Stimulated activated CD8-positive, alpha-beta memory T cell treated with anti-CD3 and anti-CD28 coated beads, Interleukin-4, amount 100 ng/mL, for 1 hour (primary cell): ENCODE measurements at places on chromosomes 3 and 15.

GRCh38 chr3:144403040-144403457 lies 431.4 kb downstream of the DIPK2A start:
- no peak for DNase-seq

- DNase-seq: no peak
Observed at GRCh38 chr3:14129296-14129695, 4.4 kb downstream of the TMEM43 start.

GRCh38 chr15:29126821-29127461 lies 142.7 kb downstream of the NSMCE3 start:
- no peak for DNase-seq

DNA sequence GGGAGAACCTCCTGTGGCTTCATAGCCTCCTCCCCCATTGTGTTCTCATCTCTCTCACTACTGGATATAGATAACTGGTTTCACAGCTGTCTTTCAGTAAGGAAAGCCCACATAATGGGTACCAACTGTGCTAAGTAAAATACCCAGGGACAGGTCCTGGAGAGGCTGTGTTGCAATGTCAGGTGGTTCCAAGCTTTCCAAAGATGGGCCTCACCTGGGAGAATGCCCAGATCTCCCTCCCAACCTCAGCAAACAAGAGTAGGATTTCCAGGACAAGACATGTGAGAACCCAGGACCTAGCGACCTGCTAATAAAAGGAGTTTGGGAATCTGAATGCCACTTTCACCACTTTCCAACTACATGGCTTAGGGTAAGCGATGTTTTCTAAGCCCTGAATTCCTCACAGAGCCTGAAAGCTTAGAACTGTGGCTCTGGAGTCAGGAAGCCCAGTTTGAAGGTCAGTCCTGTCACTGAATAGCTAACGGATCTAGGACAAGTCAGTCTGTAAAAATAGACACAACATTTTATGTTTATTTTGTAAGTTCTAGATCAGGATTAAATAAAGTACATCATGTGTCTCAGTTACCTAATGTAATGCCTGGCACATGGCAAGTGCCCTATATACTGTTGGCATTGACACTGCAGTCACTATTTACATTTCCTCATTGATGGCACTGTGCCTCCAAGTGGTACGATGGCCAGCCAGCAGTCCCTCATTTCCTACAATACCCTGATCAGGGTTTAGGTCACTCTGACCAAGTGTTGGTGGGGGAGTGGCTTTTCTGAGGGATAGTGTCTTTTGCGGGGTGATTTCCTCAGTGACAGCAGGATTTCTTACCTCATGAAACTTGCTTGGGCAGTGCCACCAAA lies 11.9 kb downstream of the CERS3 start:
- no peak for DNase-seq

DNA sequence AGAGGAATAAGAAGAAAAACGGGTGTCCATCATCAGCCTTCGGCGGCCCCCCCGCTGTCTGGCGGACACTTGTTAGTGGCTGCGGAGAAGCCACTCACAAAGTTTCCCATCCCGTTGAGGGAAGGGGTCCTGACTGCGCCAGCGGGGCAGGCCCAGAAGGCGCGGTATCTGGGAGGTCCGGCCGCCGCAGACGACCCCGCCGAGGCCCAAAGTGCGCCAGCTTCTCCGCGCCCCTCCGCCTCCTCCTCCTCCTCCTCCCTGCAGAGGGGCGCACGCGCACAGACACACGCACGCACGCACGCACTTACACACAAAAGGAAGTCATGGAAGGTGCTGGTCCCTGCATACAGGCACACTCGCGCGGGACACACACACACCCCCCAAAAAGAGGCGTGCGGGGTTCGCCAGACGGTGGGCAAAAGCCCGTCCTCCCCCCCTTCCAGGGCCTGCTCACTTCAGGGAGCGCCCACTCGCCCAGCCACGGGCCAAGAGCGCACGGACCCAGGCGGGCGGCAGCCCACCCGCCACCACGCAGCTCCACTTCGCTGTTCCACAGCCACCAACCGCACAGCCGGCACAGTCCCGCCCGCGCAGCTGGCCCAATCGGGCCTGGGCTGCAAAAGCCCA lies 18.0 kb downstream of the ZNF148 start:
- no peak for DNase-seq

- no peak for DNase-seq
Observed at GRCh38 chr15:40327457-40327856, 4.0 kb downstream of the INAFM2 start.

DNA sequence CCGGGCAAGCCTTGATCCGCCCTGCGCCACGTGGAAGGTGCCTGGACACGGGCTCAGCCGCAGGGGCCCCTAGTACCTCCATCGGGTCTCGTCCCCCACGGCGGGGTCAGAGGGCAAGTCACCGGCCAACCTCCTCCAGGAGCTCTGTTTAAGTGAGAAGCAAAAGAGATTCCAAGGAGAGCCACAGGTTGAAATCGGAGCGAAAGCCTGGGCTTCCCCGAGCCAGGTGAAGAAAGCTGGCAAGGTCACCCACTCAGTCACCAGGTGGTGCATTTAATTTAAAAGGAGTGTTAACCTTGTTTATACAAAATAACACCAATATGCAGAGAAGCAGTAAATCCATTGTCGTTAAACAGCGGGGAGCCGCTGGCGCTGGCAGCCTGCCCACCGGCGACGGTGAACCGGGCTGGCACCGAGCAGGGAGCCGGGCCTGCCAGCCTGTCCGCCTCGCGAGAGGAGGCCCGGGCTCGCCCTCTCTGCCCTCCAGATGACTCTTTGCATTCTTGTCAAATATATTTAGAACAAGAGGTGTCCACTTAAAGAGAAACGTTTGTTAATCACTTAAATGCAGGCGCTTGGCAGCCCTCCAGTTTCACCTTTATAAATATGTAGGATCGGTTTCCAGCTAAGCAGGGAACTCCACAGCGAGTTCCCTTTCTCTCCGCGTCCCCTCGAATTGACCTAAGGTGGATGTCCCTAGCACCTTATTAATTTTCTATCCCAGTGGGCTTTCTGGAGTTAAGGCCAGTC lies 277.3 kb upstream of the NR2F2 start:
- DNase-seq: no peak

GRCh38 chr15:49918121-49918520 lies 200.9 kb downstream of the ATP8B4 start:
- no peak for DNase-seq

- no peak for DNase-seq
Observed at GRCh38 chr3:172156586-172156955, 117.2 kb downstream of the FNDC3B start.

GRCh38 chr3:168671091-168671490 lies 575.4 kb upstream of the GOLIM4 start:
- DNase-seq: no peak

GRCh38 chr15:91852741-91853510 lies 582 bp upstream of the SLCO3A1 start:
- DNase-seq: peak; percentile 57

DNA sequence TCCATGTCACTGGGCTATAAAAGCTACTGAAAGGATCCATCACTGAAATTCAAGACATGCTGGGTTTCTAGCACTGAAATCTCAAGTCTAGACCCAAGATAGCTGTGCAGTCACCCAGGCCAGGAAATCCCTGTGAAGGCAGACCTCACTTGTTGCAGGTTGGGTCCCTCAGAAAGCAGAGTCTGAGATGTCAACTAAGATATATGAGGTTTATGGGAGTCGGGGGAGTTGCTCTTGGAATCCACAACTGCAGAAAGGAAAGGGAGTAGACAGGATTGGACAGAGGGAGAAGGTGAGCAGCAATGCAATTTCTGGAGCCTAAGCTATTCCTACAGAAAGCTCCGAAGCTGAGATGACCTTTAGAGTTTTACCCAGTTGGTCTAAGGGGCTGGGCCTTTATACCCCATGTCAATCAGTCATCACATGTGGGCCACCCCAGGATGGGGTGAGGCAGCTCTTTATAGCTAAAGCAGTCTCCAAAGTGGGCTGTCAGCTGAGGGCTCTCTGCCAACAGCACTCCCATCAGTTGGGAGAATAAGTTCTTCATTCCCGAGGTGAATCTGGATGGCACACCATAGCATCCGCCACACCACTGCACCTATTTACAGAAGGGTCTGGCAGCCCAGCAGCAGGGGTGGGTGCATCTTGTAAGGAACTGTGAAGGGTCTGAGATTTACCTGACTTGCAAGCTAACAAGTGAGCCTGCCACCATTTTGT lies 52.3 kb upstream of the ACVR2B start:
- no peak for DNase-seq

DNA sequence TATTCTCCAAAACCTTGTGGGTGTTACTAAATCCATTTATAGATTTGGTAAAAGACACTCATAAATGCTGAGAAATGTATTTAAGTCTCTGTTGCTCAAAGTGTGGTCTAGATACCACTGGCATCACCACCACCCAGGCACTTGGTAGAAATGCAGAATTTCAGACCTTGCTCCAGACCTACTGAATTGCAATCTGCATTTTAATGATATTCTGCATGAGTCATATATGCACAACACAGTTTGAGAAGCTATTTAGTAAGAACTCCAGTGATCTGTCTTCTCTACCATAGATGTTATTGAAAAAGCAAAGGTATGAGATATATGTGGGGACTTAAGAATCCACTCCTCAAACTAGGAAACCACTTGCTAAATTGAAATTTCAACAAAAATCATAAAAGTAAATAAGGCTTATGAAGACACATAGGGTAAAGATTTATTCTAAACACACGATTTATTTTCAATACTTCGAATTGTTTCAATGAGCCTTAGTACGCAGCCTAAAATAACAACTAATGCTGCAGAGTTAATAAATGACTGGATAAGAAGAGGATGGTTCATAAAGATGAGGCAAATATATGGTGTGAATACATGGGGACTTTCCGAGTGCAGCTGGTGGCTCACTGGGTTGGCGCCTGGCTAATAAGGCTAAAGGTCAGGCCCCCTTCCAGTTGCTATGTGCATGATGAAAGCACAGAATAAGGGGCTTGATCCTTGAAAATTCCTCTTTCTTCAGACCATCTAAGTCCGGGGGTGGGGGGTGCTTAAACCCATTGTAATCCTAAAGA lies 813.3 kb downstream of the NR2F2 start:
- DNase-seq: no peak

DNA sequence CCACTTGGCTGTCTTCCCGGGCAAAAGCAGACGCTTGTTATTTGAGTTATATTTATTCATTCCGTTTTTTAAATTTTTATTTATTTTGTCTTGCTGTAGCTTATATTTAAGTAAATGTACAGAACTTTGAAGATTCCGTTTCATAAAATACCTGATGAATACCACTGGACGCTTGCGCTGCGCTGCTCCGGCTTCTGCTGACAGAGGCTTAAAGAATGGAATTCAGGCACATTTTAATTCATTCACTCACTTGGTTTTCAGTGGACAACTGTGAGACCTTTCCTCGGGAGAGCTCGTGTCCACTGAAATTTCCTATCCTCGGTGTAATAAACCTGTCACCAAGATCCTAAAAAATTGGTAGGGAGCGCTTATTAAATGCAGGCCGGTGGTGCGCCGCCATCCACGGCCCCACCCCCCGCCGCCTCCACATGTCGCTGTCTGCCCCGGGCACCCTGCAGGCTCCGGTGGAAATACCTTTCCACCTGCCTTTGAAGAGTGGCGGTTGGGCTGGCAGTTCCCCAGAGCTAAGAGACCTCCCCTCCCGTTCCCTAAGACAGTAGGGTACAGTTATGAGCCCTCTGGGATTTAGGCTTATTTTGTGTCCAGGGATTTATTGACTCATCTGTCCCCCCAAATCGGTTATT lies 62.5 kb upstream of the UBE2E1 start:
- no peak for DNase-seq

GRCh38 chr3:147311716-147312115 lies 94.6 kb downstream of the ZIC4 start:
- no peak for DNase-seq

GRCh38 chr3:184500344-184500923 lies 61.2 kb upstream of the EPHB3 start:
- DNase-seq: no peak

- no peak for DNase-seq
Observed at GRCh38 chr3:53680028-53680427, 166.2 kb downstream of the CHDH start.

- DNase-seq: no peak
Observed at GRCh38 chr15:83192742-83193141, 14.9 kb downstream of the HDGFL3 start.

DNA sequence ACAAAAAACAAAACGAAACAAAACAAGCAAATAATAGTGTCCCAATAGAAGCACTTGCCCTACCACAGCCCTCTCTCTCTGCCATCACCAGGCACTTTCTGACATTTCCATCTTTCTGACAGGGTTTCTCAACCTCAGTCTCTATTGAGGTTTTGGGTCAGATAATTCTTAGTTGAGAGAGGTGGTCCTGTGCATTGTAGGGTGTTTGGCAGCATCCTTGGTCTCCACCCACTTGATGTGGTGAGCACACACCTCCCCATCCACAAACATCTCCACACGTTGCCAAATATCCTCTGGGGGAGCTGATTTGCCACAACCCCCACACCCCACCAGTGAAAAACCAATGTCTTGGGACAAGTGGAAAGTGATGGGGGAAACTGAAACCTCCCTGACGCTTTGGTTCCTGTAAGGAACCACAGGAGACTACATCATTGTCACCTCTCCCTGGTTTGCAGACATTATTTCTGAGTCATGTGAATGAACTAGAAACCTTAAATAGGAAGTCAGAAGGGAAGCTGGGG lies 733.7 kb upstream of the CFAP20DC start:
- DNase-seq: no peak

GRCh38 chr3:122301063-122301462 lies 24.0 kb upstream of the CSTA start:
- no peak for DNase-seq

GRCh38 chr15:59236394-59236793 lies 29.8 kb downstream of the LDHAL6B start:
- no peak for DNase-seq

GRCh38 chr3:24624938-24625681 lies 130.5 kb upstream of the THRB start:
- no peak for DNase-seq

GRCh38 chr3:190989218-190989617 lies 126.7 kb upstream of the GMNC start:
- DNase-seq: no peak

GRCh38 chr3:182258538-182259177 lies 534.6 kb upstream of the ATP11B start:
- no peak for DNase-seq

DNA sequence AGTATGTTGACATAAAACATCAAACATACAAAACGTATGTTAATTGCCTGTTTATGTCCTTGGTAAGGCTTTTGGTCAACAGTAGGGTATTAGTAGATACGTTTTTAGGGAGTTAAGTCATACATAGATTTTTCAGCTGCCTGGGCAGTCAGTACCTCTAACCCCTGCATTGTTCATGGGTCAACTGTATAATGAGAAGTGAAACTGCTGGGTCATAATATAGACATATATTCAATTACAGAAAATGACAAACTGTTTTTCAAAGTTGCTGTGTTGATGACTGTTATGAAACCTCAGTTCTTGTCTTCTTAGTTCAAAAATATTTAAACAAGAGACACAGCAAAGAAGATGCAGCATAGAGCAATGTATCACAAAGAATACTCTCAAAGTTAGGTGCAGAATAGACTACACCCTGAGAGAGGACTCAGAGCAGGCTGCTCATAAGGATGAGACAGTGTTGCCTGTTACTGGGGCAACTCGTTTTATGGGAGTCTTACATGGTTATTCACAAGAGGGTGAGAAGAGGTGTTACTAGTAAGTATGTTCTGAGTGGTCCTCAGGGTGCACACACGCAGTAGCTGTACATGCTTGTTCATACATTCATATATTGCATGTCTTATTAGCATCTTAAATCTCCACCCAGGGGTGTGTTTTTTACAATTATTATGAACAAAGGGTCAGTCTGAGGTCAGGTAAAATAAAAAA lies 53.1 kb upstream of the ADAMTS17 start:
- DNase-seq: no peak
